ENCODE measurements at places on chromosomes 5 and 9.

DNA sequence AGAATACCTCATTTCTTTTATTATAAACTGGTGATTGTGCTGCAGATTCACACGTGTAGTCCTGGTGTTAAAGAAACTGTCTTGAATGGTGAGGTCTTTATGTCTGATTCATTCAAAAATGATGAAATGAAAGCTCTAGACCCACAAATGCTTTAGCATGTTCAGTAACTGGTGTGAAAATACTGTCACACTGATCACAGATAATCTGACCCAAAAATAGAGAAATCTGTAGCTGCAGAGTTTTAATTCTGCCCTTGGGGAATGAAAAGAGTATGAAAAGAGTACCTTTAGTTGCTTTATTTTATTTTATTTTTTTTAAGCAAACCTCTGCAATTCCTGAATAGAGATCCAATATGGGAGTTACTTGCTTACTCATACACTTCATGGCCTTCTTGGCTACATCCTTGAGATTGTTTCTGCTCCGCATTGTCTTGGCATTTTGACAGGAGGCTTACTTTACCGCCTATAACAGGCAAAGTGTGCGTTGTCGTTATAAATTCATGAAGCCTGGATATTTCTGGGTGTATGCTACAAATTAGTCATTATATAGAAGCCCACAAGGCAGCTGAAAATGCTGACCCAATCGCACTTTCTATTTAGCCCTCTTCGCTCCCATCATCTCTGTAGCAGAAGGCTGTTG, 2.7 kb downstream of the RGMB start:
- DNase-seq = no peak

- DNase-seq = no peak
These were observed 12.7 kb downstream of the CSF2 start for GRCh38 chr5:132086277-132086794.

GRCh38 chr9:76732341-76732958, 31.8 kb upstream of the PCA3 start:
- no peak for DNase-seq

DNA sequence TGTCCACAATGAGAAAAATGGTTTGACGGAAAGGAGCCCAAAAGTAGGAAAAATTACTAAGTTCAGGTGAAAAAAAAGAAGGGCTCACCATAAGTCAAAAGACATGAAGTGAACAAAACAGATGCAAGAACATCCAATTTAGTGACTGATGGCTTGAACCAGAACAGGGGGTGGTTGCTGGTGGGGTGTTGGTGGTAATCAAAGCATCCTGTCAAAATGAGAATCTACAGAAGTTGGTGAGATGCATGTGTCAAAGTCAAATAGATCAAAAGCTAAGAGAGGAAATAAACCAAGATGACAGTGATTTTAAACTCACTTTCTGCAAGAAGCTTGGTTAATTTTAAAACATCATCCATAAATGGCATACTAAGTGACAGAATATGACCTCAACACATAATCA, 117.4 kb downstream of the MLLT3 start:
- no peak for DNase-seq

- no peak for DNase-seq
These were observed 22.0 kb downstream of the PUM3 start for GRCh38 chr9:2821855-2822254.

DNA sequence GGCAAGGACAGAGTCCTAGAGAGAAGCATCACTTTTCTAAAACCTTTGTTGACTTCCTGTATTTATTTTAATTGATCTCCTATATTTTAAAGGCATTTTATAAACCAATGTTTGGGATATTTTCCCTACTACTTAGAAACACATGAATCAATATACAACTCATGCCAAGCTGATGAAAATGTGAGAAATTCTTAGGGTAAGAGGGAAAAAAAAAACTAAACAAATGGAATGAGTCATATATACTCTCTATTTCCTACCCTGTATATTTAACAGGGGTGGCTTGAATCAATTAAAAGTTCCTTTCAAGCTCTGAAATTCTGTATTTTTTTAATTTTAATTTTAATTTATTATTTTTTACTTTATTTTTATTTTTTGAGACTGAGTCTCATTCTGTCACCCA, 19.6 kb downstream of the BAAT start:
- DNase-seq = no peak

- DNase-seq = no peak
These were observed 2054.2 kb downstream of the MAT2B start for GRCh38 chr5:165559645-165560044.

DNA sequence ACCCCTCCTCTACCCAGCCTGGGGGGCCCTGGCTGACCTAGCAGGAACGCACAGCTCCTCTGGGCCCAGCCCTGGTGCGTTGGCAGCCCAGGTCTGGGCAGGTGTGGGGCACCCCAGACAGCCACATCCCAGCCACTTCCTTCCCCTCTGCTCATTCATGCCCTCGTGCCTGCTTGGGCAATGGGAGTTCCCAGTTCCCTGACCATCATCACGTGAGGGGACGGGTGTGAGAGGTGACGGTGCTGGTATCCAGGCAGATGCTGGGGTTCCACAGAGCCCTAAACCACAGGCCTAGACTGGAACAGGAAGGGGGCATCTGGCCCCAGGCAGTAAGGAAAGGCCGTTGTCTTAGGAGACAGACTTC, 8.4 kb downstream of the RALGDS start:
- DNase-seq = no peak

GRCh38 chr9:135969064-135969683, 8.0 kb upstream of the UBAC1 start:
- no peak for DNase-seq

- DNase-seq = peak; percentile 46
These were observed 1.0 kb upstream of the CACFD1 start for GRCh38 chr9:133458643-133459312.

GRCh38 chr9:115764645-115765044, 388.9 kb upstream of the PAPPA start:
- no peak for DNase-seq

- no peak for DNase-seq
These were observed 33.9 kb downstream of the SH3PXD2B start for GRCh38 chr5:172420235-172420939.

DNA sequence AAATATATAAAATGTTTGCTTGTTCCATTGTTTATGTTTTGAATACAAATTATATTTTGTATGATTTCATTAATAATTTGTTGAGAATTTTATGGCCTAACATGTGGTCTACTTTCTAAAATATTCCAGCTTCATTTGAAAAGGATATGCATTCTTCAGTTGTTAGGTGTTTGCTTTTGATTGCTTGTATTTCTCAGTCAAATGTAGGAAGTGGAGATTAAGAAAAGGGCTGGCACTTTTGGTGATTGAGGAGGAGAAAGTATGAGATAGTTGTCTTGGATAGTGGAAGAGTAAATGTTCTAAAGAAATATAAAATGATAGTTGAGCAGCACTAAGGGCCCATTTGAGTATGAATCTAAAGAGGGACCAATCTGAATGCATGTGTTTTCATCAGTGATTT, 23.1 kb downstream of the JAK2 start:
- no peak for DNase-seq

- DNase-seq = peak; percentile 57
These were observed 32.5 kb downstream of the FAM240B start for GRCh38 chr9:38687389-38687842.

GRCh38 chr5:140329739-140330481, 16.5 kb downstream of the HBEGF start:
- no peak for DNase-seq

DNA sequence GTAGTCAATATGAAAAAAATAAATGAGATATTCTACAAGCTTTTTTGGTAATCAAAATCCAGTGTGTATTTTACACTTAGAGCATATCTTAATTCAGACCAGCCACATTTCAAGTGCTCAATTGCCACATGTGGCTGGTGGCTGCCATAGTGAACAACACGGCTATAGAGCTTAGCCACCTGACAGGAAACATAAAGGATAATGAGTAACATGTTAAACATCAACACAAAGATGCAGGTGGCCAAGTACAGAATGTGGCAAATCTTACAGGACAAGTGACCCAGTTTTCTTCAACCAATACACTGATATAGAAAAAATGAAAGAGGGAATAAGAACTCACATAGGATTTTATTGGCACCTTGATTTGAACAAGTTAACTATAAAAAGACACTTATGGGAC, 61.4 kb downstream of the KIF24 start:
- no peak for DNase-seq

DNA sequence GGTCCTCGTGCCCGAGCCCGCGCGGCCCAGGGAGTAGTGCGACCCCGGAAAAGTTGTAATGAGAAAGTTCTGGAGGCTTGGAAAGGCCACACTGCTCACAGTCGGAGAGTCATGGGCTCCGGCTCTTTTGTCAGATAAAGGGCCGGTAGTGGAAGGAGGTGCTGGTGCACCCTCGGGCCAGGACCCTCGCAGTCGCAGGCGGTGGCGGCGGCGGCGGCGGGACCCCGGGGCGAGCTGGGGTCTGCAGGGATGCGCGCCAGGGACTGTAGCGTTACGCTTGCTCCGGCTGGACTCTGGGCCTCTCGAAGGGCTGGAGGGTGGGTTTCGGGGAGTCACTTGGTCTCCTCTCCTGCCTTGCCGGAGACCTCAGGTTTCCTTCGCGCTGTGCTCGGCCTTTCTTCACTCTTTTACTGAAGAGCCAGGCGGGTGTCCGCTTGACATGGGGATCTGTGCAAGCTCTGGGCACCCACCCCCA, 1.5 kb downstream of the RORB start:
- no peak for DNase-seq

DNA sequence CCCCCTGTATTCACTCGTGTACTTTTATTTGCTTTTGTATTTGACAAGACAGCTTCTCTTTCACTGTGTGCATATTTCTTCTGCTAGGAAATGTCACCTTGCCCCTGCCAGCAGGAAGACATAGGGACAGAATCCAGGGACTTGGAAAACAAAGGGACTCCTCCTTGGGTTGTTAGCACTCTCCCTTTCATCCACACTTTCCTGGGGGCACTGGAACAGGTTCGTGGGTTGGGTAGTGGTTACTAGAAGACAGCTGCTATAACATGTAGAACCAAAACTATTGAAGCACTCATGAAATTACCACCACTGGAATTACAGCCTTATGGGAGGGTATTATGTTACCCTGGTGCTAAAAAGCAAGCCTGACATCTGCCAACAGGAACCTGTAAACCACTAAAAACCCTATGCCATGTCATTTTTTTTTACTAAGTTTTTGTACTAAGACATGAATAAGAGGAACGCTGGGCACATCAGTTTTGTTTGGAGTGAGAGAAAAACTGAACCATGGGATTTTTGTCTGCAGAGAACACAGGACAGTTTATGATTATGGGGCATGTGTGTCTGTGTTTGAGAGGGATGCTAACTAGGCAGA, 4.7 kb upstream of the CCL28 start:
- DNase-seq = no peak

- DNase-seq = no peak
These were observed 10.0 kb upstream of the FGF18 start for GRCh38 chr5:171409164-171410136.

DNA sequence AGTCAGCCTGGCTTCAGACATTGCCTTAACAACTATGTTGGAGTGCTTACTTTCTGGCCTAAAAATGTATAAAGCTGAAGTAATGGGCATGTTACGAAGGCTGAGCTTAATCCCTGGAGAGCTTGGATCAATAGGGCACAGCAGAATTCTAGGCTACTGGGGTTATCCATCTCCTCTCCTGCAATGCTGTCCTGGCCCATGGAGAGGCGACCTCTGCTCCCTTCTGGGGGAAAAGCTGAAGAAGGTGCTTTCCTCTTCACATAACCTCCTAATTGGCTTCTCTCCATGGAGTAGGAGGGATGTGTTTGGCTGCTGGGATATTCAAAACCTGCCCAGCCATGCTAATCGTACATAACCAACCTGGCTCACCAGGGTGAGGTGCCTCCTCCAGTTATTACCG, 403.5 kb downstream of the DMRT2 start:
- no peak for DNase-seq

DNA sequence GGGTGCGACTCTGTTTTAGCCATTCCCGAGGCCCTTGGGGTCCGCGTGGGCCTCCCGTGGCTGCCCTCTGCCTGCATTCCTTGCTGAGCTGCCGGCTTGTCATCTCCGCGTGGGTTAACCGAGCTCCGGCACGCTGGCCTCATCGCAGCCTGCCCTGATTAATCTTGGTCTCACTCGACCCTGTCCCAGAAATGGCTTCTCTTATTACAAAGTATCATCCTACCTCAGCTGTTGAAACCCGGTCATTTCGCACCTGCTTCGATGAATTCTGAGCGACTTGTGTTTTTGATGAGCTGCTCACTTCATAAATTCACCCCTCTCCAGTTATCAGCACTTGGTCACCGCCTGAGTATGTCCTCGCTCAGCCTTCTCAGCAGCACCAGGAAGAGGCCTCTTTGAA, 123.5 kb upstream of the EGFLAM start:
- DNase-seq = no peak

DNA sequence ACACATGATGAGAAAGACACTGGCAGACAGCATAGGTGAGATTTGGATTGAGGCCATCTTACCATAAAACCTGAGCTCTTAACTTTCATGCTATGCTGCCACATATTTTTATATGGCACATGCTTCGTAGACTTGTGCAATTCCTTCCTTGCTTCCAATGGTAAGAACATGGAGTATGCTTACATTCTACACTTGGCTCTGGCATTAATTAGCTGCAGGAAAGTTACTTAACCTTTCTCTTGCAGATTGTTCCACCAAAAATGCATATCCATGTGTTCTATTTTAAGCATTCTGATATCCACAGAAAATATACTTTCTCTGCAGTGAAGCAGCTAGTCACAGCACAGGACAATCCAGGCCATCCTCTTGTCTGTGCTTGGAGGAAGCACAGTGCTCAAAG, 119.4 kb downstream of the MPDZ start:
- no peak for DNase-seq

GRCh38 chr5:150513375-150514309, 5.7 kb downstream of the NDST1 start:
- DNase-seq = no peak

GRCh38 chr9:87686520-87687090, 39.3 kb upstream of the CTSL start:
- DNase-seq = no peak

DNA sequence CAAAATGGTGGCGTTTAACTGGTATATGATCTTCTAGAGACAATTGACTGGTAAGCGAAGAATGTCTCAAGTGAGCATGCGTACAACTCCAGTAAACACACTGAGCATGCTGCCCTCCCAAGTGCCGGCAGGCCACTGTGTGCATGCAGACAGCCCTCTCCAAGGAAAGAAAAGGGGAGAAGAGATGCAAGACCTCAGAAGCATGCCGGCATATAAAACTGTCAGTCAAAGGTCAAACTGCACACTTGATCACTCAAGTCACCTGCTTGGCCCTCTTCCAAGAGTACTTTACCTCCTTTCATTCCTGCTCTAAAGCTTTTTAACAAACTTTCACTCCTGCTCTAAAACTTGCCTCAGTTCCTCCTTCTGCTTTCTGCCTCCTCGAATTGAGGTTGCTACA, 910.2 kb downstream of the TAF11L14 start:
- DNase-seq = no peak

DNA sequence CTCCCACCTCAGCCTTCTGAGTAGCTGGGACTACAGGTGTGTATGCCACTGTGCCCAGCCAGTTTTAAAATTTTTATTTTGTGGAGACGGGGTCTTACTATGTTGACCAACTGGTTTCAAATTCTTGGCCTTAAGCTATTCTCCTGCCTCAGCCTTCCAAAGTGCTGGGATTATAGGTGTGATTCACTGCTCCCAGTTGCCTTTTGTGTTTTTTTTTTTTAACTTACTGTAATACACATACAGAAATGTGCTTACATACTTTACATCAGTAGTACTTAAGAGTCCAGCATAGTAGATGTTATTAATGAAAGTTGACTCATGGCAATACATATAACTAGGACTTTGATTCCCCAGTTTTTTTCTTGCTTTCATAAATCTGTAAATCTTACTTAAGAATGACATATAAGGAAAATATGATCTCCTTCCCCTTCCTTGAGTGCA, 4.7 kb downstream of the MAN2A1 start:
- no peak for DNase-seq

GRCh38 chr5:19002111-19002510, 985.9 kb downstream of the CDH18 start:
- DNase-seq = no peak
